Activated CD4-positive, CD25-positive, alpha-beta regulatory T cell treated with anti-CD3 and anti-CD28 coated beads, Interleukin-2, amount 50 U/mL, for 24 hours (primary cell): ENCODE measurements at places on chromosomes 13 and 19.

- ATAC-seq: peak; percentile 77
Observed at GRCh38 chr13:22114630-22115311, 443.9 kb downstream of the FGF9 start.

DNA sequence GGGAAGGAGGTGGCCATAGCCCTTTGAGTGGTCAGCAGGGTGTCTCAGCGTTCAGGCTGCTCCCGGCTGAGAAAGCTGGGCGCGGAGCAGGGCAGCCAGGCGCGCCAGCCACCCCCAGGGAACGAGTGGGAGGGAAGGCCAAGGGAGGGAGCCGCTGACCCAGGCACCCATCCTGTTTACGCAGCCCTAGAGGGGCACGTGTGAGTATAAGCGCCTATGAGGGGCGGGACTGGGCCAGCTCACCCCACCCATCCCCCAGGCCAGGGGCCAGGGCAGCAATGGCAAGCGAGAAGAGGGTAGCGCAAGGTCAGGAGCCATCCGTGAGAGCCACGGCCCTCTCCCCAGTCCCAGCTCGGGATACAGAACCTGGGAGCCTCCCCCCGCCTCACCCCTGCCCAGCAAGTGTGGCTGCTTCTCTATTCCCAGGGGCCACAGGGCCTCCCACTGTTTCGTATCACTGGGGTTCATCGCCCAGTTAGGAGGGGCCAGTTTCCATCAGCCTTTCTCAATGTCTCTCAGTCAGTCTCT lies 897 bp upstream of the DMKN start:
- no peak for ATAC-seq

DNA sequence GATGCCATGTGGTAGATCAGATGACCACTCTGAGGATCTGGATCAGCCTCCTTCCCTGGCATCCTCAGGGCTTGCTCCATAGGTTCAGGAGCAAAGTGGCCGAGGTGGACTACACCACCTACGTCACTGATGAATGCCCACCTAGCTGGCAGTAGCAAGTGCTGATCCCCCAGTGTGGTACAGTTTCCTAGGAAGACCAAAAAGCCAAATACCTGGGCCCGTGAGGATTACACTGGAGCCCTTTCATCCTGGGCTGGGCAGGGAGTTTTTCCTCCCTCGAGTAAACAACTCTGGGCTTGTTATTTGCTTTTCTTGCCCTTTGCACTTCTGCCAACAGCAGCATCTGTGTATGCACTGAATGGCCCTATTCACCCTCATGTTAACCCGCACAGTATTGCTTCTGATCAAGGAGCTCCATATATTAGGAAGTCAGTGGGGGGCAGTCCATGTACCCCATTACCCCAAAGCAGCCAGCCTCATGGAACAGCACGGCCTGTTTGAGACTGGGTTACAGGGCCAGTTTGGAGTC lies 3.3 kb upstream of the MYADM start:
- no peak for ATAC-seq

DNA sequence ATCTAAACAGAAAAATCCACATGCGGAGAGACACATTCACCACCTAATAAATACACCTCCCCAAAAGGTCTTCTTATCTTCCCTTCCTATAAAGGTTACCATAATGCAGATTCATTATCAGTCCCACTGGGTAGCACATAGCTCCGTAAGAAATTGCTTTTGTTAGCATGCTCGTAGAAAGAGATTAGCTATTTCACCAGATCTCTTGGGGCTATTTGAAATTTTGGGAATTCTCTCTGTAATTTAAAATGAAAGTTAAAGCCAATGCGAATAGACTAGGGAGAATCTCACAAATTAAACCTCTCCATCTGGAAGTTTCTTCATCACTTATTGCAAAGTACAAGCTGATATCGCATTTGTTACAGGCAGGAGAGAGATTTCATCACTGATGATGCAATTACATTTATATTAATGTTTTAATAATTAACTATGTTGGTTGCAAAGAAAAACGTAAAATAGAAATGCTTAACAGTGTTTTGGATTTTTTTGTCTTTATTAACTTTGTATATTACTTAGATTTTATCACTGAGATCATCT lies 12.9 kb upstream of the DACH1 start:
- ATAC-seq: no peak

DNA sequence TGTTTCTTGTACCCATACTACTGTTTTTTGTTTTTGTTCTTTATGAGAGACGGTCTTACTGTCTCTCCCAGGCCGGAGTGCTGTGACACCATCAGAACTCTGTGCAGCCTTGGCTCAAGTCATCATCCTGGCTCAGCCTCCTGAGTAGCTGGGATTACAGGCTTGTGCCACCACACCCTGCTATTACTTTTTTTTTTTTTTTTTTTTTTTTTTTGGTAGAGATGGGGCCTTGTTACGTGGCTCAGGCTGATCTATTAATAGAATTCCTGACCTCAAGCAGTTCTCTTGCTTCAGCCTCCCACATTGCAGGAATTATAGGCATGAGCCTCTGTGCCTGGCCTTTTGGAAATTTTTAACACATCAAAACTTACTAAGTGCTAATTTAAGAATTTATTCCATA lies 2.9 kb upstream of the ZNF304 start:
- ATAC-seq: no peak

GRCh38 chr13:45926741-45927140 lies 75.2 kb upstream of the SIAH3 start:
- no peak for ATAC-seq

GRCh38 chr13:44972956-44973581 lies 16.2 kb downstream of the NUFIP1 start:
- ATAC-seq: no peak

DNA sequence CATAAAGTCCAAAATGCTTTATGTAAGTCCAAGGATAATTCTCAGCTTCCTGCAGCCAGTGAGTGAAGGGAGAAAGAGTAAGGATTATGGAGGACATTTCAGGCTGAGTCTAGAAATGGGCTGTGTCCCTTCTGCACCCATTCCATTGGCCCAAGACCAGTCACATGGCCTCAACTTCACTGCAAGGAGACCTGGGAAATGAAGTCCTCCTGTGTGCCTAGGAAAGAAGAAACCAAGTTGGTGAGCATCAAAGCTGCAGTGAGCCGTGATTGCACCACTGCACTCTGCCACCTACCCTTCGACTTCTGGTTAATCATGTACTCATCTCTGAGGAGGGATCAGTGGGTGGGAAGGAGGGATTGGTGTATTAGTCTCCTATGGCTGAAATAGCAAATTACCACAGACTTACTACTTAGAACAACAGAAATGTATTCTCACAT lies 3.6 kb upstream of the CD37 start:
- ATAC-seq: peak; percentile 82

- no peak for ATAC-seq
Observed at GRCh38 chr19:35755550-35756376, 1.1 kb downstream of the HSPB6 start.

GRCh38 chr19:58476498-58477015 lies 405 bp downstream of the ZNF446 start:
- ATAC-seq: no peak

GRCh38 chr13:28110414-28110813 lies 10.0 kb upstream of the FLT3 start:
- no peak for ATAC-seq

- ATAC-seq: no peak
Observed at GRCh38 chr13:82719987-82720386, 1162.3 kb downstream of the SLITRK1 start.

DNA sequence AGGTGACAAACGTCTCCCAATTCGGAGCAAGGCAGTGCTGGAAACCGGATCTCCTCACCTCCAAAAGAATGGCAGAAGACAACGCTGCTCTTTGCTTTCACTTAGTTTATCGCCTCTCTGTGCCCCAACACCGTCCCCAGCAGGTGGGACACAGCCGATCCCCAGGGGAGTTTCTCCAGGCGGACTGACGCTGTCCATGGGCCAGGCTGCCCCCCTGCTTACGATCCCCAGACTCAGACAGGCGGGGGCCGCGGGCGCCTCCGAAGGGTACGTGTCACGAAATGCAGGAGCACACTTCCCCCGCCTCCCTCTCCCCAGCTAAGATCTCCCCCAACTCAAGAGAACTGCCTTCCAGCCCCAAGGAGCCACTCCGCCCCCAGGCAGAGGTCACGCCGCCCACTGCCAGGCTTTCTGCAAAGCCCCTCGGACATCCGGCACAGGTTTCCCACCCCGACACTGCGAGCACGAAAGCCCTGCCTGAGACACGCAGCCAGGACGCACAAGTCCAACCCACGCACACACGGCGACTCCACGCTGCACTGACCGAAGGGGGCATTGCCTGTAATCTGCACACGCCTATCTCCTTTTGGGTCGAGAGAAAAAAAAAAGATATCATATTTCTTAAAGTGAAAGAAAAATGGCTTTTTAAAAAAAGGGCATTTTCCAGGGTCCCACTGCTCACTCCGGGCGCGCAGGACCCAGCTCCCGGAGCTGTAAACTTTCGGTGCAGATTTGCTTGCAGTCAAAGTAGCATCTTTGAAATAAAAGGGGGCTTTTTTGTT lies 2.0 kb downstream of the SPRY2 start:
- ATAC-seq: no peak

- ATAC-seq: no peak
Observed at GRCh38 chr13:77056382-77056781, 29.4 kb upstream of the FBXL3 start.

- ATAC-seq: no peak
Observed at GRCh38 chr19:10361569-10362011, 18.8 kb downstream of the TYK2 start.

DNA sequence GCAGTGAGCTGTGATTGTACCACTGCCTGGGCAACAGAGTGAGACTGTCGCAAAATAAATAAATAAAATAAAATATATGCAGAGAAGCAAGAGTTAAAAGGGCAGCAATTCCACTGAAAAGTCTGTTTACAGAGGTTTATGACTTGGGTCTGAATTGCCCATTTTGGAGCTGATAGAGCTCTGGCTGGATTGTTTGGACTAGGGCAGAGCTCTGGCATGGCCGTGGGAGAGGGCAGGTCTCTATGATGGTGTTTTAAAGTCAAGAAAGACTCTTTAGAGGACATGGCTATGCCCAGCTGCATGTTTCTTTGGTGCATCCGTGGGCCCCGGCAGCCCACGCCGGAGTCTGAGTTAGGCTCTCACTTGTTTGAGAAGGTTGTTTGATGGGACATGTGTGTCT lies 64.6 kb upstream of the C1QTNF9 start:
- no peak for ATAC-seq

GRCh38 chr13:29522044-29522685 lies 73.3 kb downstream of the SLC7A1 start:
- no peak for ATAC-seq

DNA sequence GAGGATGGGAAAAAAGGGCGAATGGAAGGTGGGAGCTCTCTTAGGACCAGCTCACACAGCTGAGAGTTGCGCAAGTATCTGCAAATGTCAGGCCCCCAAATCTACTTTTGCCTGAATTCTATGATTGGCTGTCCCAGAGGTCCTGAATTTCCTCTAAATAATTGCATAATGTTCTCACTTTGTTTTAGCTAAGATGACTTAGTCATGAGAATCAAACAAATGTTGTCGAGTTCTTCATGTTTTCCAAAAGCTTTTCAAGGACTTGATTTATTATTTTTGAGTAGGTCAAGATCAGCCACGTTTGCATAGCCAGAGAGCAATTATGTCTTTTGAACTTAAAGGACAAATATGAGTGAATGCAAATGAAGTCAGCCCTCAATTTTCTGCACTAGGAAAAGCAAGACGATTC lies 246.6 kb upstream of the MAB21L1 start:
- no peak for ATAC-seq

GRCh38 chr19:39679791-39680168 lies 24.1 kb downstream of the LGALS16 start:
- ATAC-seq: peak; percentile 56

DNA sequence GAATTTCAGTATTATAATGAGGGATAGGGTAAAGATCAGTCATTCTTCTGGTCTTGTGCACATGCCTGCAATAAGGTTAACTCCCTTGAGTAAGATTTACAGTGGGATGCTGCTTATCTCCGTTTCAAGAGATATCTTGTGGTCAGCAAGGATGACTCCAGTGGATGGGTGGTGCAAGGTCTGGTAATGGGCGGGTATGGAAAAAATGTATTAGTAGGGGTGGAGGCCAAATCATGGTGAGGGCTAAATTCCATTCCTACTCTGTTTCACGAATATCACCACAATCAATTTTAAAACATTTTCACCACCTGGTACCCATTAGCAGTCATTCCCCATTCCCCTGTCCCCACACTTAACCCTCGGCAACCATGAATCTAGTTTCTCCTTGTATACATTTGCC lies 40.6 kb downstream of the CCDC122 start:
- no peak for ATAC-seq

- no peak for ATAC-seq
Observed at GRCh38 chr13:67493835-67494234, 263.7 kb upstream of the PCDH9 start.

GRCh38 chr13:39037410-39037879 lies 444 bp downstream of the PROSER1 start:
- peak; percentile 2 for ATAC-seq

- ATAC-seq: no peak
Observed at GRCh38 chr19:36460046-36460445, 29.3 kb downstream of the ZNF566 start.

GRCh38 chr19:50417111-50418081 lies 1.3 kb upstream of the SPIB start:
- ATAC-seq: no peak

- no peak for ATAC-seq
Observed at GRCh38 chr19:14530506-14530905, 1.1 kb downstream of the TECR start.

DNA sequence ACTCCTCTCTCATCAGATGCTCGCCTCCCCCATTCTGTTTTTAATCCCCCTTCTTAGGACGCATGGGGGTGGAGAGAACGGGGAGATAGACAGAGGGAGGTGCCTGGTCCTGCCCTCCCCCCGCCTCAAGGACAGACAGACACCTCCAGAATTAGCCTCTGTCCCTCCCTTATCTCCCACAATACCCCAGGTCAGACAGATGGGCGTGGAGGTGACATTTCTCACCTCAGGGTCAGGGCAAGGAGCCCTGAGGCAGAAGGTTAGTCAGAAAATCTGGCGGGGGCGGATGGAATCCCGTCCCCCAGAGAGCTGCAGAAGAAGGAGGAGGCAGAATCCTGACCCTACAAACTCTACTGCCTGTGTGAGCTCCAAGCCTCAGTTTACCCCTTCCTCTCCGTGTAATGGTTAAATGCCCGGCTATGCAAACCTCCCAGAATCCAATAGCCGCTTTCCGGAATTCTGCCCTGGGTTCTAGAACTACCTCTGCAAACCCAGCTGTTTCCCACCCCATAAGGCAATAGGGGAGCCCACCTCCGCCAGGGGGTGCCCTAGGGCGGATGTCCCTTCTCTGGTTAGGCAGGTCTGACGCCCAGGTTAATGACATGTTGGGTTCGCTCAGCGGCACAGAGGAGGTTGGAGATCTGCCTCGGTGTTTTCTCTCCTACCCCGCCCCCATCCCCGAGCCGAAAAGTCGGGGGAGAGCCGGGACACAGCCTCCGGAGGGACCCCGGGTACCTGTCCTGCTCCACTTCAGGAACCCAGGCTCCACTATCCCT lies 900 bp downstream of the PPP1R13L start:
- no peak for ATAC-seq

GRCh38 chr19:46022431-46023310 lies at the start of gene PGLYRP1:
TSS of gene PGLYRP1 (minus strand) at chr19:46023053. CDS start at chr19:46023021, 32 bp downstream.
- no peak for ATAC-seq

DNA sequence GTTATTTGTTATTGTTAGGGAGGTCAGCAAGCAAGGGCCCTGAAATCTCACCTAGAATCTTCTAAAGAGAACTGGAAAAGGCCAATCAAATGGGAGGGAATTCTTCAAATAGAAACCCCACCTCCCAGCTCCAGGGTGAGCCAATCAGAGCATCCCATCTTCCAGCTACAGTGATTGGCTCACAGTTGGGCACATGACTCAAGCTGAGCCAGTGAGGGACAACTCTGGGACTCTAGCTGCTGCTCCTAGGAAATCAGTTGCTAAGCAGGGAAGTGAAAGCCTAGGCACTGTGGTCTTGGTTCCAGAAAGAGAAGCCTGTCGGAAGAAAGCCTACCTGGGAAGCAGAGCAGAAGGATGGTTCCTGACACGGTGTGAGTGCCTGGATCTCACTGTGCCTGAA lies 13.4 kb downstream of the TM6SF2 start:
- ATAC-seq: peak; percentile 36
